SK-N-SH (cell line): ENCODE measurements at places on chromosomes 12 and 14. TPM values are rescaled to one million over a fixed set of nuclear protein-coding genes. Genes with fewer than 3 reads are reported as not detected.
A peak's percentile ranks its signal among the peaks of the same experiment; 100 is the strongest.

GRCh38 chr12:5875851-5876250, 69.2 kb downstream of the ANO2 start:
- no peak for DNase-seq
- H3K27ac ChIP-seq, result no peak overlapping the region
- H3K27me3 ChIP-seq, result peaks cover 19% of the 10 kb centered on the region; the same call in 1 of the 2 replicates
- H3K36me3 ChIP-seq, result no peaks in the 10 kb centered on the region

DNA sequence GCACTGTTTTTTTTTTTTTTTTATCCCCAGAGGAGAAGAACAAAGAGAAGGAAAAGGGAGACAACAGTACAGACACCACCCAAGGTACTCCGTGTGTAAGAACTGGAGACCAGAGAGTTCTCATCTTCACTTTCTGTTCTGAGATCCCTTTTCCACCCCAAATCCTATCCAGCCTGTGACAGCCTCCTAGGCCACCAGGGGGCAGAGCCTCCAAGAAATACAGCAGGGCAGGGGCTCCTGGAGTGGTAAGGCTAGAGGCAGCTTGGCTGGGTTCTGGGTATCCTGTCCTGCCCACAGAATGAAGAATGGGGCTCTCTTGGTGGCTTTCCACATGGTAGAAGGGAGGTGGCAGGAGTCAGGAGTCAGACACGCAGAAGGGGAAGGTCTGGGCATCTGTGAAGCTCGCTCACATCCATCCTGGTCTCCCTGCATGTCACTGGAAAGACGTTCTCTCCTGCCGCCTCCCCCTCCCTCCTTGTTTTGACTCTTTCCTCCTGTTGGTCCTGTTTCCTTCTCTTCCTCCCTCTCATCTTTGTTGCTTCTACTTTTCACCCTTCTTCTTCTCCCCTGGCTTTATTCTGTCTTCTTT, 12.0 kb downstream of the CLSTN3 start:
- peaks cover 2% of the 10 kb centered on the region for H3K36me3 ChIP-seq
- DNase-seq, result peak; percentile 66
- H3K27me3 ChIP-seq, result no peaks in the 10 kb centered on the region
- no peak overlapping the region; the same call in 1 of the 2 replicates for H3K4me3 ChIP-seq
- H3K27ac ChIP-seq, result no peak overlapping the region

GRCh38 chr14:35380794-35381193, 23.8 kb downstream of the NFKBIA start:
- peaks cover 22% of the 10 kb centered on the region for H3K4me1 ChIP-seq
- no peaks in the 10 kb centered on the region for H3K27me3 ChIP-seq
- DNase-seq, result no peak
- no peaks in the 10 kb centered on the region for H3K36me3 ChIP-seq

DNA sequence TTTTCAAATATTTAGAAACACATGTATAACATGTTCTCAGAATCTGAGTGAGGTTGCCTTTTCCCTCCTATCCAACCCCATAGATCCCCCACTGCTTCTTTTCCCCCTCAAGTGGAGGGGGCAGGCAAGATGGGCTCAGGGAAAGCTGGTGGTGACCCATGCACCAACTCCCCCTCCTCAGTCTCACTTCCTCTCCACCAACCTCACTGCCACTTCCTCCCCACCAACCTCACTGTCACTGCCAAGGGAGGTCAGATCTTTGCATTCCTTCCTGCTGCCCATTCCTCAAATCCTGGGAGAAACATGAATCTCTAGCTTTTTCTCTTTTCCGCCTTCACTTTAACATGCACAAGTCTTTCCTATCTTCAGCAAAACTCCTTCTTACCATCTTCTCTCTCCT, 48.7 kb downstream of the SPTB start:
- no peak for DNase-seq
- H3K4me1 ChIP-seq, result no peaks in the 10 kb centered on the region
- no peak overlapping the region for H3K4me3 ChIP-seq

DNA sequence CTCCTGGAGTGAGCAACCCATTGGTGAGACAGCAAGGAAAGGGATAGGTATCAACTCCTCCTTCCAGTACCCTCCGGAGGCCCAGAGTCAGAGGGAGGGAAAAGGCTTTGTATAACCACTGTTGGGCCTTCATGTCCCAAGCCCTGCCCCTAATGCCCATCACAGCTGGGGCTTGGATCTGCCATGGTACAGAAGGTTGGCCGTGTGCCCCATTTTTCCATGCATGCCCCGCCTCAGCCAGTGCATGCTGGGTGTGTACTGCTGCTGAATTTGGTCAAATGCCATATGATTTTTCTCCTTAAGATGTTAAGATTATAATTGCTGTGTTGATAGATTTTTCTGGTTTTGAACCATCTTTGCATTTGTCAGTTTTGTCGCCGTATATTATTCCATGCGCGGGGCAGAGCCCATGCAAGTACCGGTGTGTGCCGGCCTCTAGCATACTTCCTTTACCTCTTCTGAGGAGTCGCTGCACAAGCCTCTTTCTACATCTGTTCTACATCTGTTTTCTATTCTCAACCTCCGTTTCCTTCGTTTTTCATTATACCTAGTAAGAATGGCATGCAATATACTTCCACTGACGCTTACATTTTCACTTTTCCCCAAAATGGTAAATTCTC, 26.6 kb downstream of the PPP2R5C start:
- DNase-seq, result no peak
- H3K36me3 ChIP-seq, result no peaks in the 10 kb centered on the region
- H3K4me1 ChIP-seq, result no peaks in the 10 kb centered on the region
- no peaks in the 10 kb centered on the region for H3K27me3 ChIP-seq
- H3K27ac ChIP-seq, result peak overlapping the region; percentile 43; the same call in 1 of the 2 replicates

DNA sequence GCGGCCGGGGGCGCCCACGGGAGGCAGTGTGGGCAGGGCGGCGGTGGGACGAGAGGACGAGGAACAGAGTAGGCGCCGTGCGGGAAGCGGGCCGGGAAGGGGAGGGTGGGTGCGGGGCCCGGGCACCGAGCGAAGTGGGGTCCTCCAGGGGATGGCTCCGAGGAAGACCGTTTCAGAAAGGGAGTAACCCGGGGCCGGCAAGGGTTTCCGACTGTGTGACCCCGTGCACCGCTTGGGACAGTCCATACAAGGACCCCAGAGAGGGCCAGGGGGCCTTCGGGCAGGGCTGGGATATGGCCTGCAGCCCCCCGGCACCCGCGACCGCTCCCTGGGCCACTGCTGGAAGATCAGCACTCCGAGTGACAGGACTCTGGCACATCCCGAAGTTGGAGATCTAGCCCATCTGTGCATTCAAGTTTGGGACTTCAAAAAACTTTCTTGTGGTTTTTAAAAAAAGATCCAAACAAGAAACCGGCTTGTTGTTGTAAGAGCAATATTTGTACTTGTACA, 448 bp downstream of the TSPAN9 start:
- peak overlapping the region; percentile 71 for H3K4me3 ChIP-seq
- DNase-seq, result no peak
- peak overlapping the region; percentile 56; the same call in 1 of the 2 replicates for H3K27ac ChIP-seq

DNA sequence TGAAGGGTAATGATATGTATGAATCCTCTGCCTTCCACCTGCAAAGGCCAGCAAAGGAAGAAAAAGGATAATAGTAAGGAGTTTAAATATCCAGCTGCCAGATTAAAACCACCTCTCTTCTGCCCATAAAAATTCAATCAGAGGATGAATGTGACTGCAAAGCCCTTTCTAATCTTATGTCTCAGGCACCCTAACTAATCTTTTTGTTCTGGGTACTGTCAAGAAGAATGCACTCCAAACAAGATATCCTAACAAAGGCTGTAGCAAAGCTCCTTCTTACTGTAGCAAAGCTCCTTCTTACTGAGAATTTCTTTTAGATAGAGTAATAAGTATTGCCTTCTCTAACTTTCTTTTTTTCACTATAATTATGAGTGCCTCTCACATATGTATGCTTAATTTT, 91.8 kb downstream of the ST8SIA1 start:
- DNase-seq, result no peak
- H3K4me1 ChIP-seq, result no peaks in the 10 kb centered on the region
- no peaks in the 10 kb centered on the region for H3K27me3 ChIP-seq
- H3K4me3 ChIP-seq, result no peak overlapping the region
- H3K27ac ChIP-seq, result no peak overlapping the region
- H3K36me3 ChIP-seq, result no peaks in the 10 kb centered on the region

Gene C12orf54
- polyA plus RNA-seq, result not detected in 2 replicates
